ENCODE measurements at places on chromosomes 13 and 19.

- no peak for DNase-seq
Observed at GRCh38 chr19:39270036-39270871, 2.1 kb downstream of the IFNL2 start.

DNA sequence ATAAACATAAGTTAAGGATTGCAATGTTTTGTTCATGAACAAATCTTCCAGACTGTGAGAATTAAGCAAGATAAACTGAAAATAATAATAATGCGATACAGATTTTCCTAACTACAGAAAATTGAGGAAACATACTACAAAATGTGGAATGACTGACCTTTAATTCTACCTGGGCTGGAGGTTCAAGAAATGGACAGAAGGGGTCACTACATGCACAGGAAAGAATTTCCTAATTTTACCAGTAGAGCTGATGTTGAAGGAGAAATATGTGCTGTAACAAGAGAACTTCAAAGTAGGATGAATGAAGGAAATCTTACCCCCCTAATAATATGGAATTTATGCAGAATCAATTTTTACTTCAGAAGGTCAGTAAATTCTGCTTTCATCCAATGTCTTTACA lies 62.3 kb downstream of the ZNF627 start:
- no peak for DNase-seq

- DNase-seq, result no peak
Observed at GRCh38 chr19:36652958-36653357, 13.7 kb downstream of the ZNF461 start.

DNA sequence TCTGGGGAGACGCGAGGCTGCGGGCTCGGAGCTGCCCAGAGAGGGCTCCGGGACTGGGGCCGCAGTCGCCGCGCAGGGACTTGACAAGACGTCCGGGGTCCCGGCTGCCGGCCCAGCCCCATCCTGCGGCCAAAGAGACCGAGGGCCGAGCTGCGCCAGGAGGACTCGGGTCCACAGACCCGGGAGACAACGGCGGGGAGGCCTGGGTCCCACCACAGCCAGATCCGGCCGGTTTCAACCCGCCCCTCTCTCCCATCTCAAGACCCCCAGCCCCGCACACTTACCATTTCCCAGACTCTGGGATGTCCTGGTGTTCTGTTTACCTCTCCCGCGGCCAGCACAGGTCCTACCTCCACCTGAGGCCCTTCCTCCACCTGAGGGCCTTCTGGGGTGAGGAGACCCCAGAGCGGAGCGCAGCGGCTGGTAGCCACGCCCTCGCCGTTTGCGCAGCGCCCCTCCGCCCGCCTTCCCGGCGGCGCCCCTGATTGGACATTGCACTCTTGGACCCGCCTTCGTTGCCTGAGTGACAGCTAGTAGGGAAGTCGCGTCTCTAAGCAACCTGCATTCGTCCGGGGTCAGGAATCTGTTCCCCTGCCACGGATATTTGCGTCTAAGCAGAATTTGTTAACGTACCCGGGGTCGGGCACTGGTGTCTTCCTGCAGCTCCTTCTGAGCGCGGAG lies at the start of gene ZNF709:
Gene ZNF709, minus strand, starts transcription at position 446 of the 681 bp plus-strand sequence. Its CDS starts 159 bp downstream, at position 287.
- peak; percentile 23 for DNase-seq

GRCh38 chr13:98853771-98854221 lies 101.3 kb upstream of the SLC15A1 start:
- DNase-seq, result no peak

DNA sequence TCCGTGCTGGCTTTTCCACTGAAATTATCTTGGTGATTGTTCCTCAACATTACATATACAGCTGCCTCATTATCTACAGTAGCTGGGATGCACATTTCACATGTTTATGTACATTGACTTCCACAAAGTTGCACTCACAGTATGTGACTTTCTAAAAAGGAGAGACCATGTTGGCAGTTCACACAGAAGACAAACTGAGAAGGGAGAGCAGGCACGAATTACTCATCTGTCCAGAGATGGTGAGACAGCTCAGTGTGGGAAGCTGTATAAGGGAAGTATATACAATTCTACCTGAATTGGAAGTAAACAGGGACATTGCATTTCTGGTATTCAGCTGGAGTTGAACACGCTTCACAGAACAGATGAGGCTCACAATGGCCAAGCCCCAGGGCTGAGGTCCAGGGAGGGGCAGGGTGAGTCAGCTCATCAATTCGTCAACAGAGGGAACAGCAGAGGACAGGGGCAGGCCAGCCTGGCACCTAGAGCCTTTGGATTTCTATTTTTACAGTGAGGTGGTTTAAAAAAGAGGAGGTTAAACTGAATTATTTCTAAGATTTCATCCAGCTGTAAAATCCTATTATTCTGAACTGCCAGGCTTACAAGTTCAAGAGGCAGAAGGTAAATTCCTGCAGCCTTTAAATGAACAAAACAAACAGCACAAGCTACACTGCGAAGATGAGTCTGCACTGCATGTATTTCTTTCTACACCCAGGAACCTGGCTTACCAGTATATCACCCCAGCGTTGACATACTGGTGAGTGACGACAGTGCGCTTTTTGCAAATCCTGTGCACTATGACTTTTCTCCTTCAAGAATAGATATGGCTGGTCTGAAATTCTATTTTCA lies 9.8 kb downstream of the PARP4 start:
- DNase-seq, result no peak

GRCh38 chr19:46297700-46298478 lies 1.0 kb downstream of the HIF3A start:
- DNase-seq, result no peak

GRCh38 chr13:114313061-114313860 lies 1.0 kb upstream of the CHAMP1 start:
- DNase-seq, result no peak

DNA sequence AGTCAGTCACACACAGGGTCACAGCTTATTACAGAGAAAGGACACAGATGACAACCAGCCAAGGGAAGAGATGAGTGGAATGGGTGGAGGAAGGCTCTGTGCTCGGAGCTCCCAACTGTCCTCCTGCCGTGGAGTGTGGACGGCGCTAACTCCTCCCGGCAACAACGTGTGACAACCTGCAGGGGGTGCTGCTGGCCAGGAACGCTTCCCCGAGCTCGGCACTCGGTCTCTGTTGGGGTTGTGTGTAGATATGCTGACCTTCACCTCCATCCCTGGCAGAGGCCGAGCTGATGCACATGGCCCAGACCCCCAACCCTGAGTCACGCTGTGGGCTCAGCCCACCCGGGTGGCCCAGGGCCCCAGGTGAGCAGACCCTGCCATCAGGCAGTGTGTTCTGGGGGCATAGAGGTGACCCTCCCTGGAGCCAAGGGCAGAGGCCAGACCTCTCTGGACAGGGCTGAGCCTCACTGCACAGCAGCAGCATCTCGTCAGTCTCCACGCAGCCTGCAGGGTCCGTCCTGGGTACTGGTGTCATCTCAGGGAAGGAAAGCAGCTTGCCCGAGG lies 14.1 kb downstream of the ZNF444 start:
- DNase-seq, result no peak

DNA sequence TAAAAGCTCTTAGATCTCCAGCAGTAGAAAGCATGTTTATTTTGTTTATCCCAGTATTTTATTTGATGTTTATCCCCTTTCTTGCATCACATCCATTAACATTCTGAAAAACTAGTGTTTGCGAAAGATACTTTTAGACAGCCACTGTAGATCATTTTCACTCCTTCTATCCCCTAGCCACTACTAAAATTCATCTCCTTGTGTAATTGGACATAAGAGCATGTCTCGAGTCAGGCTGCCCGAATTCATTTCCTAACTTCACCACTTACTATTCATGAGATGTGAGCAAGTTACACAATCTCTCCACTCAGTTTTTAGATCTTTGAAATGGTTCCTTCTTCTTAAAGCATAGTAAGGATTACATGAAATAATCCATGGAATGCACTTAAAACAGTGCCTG lies 514.0 kb downstream of the KLF5 start:
- no peak for DNase-seq

DNA sequence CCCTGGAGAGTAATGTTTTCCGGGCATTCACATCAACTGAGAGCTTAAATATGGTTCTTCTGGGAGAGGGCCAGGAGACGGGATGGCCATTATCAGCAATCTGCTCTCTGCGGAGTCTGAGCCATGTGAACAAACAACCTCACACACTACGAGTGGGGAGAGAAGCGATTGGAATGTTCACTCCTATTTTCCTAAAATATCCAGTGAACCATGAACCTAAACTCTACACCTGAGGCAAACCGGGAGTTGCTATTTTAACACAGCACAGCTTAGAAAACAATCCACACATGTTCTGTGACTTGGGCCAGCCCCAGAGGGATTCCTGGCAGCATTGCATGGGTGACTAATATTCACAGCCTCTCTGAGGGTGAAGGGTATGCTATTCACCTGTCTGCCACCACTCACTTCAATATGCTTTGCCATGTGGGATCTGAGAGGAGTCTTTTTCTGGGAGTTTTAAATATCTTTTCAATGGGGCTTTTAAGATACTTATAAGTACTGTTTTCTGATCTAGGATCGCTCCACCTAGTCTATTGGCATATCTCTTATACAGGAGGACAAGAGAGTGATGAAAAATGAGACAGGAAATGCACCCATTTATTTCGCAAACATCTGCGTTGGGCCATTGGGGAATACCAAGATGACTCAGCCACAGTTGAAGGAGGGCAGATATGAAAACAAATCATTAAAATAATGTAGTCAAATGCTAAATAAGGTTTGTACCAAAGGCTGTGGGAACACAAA lies 72.6 kb upstream of the SERP2 start:
- no peak for DNase-seq

Data from esophagus squamous epithelium (tissue), 5 donors.